ENCODE measurements at places on chromosomes 5 and 9.
A peak's percentile ranks its signal among the peaks of the same experiment; 100 is the strongest.

DNA sequence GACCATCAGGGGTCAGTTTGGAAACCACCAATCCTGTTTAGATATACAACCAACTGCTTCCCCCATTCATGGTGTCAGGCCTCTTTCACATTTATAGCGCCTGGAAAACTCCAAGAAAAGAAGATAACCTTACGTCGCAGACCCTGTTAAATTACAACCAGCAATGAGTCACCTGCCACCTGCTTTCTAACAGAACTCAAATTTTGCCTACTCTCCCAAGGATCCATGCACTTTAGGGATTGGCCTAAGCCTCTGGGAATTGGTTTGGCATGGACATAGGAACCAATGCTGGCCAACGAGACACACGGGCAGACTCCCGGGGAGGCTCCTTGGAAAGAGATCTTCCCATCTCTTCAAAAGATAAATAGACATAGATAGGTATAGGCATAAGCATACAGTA lies 87.0 kb downstream of the FEM1C start:
- no peaks in the 10 kb centered on the region for H3K27me3 ChIP-seq
- H3K27ac ChIP-seq = no peak overlapping the region
- H3K4me3 ChIP-seq = no peak overlapping the region
- H3K4me1 ChIP-seq = peaks cover 2% of the 10 kb centered on the region
- no peak for DNase-seq
- H3K36me3 ChIP-seq = no peaks in the 10 kb centered on the region

DNA sequence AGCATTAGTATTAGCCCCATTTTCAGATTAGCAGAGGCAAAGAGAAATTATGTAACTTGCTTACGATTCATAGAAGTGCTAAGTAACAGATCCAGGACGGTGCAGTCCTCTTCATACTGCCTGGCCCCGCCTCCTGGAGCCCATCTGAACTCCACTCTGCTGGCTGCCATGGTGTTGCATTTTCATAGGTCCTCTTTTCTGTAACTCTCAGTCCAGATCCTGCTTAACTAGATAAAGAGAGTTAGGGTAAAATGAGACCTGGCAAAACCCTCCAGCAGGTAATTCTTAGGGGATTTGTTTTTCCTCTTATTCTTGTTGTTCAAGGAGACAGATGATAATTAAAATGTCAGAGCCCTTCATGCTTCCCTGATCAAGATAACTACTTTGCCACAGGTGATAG lies 135.1 kb upstream of the EFNA5 start:
- H3K4me3 ChIP-seq = no peak overlapping the region
- no peak overlapping the region for H3K27ac ChIP-seq
- DNase-seq = no peak
- H3K4me1 ChIP-seq = peaks cover 18% of the 10 kb centered on the region
- H3K27me3 ChIP-seq = no peaks in the 10 kb centered on the region

- DNase-seq = no peak
- no peaks in the 10 kb centered on the region for H3K4me1 ChIP-seq
- no peak overlapping the region for H3K4me3 ChIP-seq
- no peak overlapping the region for H3K27ac ChIP-seq
Observed at GRCh38 chr5:180720486-180720885, 19.4 kb downstream of the OR2Y1 start.

- no peak overlapping the region for H3K27ac ChIP-seq
- H3K4me1 ChIP-seq = peaks cover 10% of the 10 kb centered on the region
- H3K4me3 ChIP-seq = no peak overlapping the region
- peaks cover 18% of the 10 kb centered on the region for H3K36me3 ChIP-seq
- no peak for DNase-seq
Observed at GRCh38 chr5:1507014-1507375, 16.8 kb downstream of the LPCAT1 start.

DNA sequence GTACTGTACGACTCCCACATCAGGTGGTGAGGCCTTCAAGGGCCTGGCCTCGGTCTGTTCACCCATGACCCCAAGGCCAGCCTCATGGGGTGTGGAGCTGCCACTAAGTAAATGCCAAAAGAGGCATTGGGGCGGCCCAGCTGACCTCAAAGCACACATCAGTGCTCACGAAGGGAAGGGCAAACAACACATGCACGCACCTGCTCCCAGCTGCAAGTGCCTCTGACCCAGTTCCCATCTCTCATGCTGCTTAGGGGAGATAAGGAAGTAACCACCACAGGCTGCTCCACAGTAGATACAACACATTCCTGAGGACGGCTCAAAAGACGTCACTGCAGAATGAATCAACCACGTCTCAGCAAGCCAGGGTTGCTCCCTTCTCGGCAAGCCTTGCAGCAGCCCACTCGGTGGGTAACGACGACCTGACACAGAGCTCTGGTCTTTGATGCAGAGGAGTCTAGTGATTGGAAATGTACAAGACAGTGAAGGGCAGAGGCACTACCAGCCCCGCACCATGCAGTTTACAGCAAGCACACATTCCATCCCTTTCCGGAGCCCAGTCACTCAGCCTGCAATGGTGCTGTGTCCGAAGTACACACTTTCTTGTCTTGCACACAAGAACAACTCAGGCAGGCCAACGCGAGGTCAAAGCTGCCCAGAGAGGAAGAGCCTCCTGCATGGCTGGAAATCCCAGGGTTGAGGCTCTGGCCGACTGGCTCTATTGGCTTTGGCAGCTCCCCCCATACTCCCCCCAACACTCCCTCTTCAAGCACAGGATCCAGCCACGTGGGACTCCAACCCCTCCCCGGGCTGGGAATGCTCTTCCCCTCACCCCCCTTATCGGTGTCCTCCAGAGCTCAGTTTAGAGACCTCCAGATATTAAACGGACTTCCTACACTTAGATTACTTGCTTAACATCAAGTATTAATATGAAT lies 31.8 kb downstream of the FABP6 start:
- peaks cover 30% of the 10 kb centered on the region for H3K4me1 ChIP-seq
- peak; percentile 46 for DNase-seq
- peak overlapping the region; percentile 79 for H3K27ac ChIP-seq
- peaks cover 11% of the 10 kb centered on the region for H3K36me3 ChIP-seq
- no peaks in the 10 kb centered on the region for H3K27me3 ChIP-seq

- no peak for DNase-seq
- H3K36me3 ChIP-seq = no peaks in the 10 kb centered on the region
- H3K27ac ChIP-seq = no peak overlapping the region
- H3K4me3 ChIP-seq = no peak overlapping the region
Observed at GRCh38 chr5:116365006-116365496, 209.6 kb downstream of the SEMA6A start.

DNA sequence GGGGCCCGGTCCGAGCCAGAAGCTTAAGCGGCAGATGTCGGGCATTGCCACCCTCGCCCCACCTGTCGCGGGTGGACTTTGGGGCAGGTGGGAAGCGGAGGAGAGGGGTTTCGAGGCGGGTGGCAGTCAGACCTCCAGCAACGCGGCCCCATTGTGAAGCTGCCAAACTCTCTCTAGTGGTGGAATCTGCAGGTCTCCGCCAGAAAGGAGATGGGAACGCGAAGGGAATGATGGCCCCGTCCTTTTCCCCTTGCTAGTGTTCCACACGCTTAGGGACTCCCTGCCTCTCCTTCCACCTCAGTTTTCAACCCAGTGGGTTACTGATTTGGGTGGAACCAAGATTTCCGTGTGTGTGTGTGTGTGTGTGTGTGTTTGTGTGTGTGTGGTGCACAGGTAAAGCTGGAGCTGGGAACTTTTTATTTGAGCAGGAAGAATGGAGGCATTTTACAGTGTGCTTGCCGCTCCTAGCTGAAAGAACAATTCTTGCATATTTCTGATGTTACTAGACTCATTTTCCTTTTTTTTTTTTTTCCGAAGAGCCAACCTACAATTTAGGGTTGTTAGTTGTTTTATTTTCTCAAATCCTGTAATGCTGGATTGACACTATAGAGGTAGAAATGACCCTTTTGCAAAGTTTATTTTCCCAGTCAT lies 1.3 kb downstream of the MACIR start:
- peak overlapping the region; percentile 80 for H3K4me3 ChIP-seq
- no peaks in the 10 kb centered on the region for H3K27me3 ChIP-seq
- peak; percentile 64 for DNase-seq

GRCh38 chr9:68595868-68596267 lies 55.2 kb upstream of the TMEM252 start:
- no peak overlapping the region for H3K27ac ChIP-seq
- H3K4me1 ChIP-seq = no peaks in the 10 kb centered on the region
- DNase-seq = no peak

- H3K36me3 ChIP-seq = no peaks in the 10 kb centered on the region
- H3K27me3 ChIP-seq = peaks cover 37% of the 10 kb centered on the region
- peak overlapping the region; percentile 30 for H3K27ac ChIP-seq
- DNase-seq = no peak
Observed at GRCh38 chr5:169861934-169862333, 118.4 kb downstream of the INSYN2B start.

DNA sequence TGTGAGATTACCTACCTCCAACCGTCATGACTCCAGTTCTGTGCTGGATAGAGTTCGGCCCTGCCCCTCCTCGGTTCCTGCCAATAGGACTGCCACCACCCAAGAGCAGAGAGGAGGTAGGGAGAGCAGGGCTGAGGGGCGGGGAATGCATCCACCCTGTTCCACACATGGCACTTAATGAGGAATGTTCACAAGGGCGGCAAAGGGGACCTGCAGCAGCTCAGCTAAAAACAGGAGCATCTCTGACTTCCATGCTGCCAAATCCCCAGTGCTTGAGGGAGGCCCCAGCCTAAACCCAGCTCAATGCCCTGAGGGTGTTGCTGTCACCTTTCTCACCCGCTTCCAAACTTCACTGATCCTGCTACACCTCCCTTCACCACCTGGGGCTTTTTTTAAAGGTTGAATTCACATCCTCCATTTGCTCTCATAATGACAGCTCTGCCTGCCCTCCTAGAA lies 7.8 kb upstream of the DELE1 start:
- no peak for DNase-seq
- no peak overlapping the region for H3K4me3 ChIP-seq
- peaks cover 8% of the 10 kb centered on the region for H3K4me1 ChIP-seq
- H3K27me3 ChIP-seq = peaks cover 42% of the 10 kb centered on the region
- no peaks in the 10 kb centered on the region for H3K36me3 ChIP-seq

- DNase-seq = peak; percentile 82
- H3K27ac ChIP-seq = peak overlapping the region; percentile 50
- peak overlapping the region; percentile 72 for H3K4me3 ChIP-seq
- peaks cover 5% of the 10 kb centered on the region for H3K36me3 ChIP-seq
- H3K4me1 ChIP-seq = peaks cover 17% of the 10 kb centered on the region
- peaks cover 1% of the 10 kb centered on the region for H3K27me3 ChIP-seq
Observed at GRCh38 chr5:177455036-177455660, 8.5 kb downstream of the PRR7 start.

DNA sequence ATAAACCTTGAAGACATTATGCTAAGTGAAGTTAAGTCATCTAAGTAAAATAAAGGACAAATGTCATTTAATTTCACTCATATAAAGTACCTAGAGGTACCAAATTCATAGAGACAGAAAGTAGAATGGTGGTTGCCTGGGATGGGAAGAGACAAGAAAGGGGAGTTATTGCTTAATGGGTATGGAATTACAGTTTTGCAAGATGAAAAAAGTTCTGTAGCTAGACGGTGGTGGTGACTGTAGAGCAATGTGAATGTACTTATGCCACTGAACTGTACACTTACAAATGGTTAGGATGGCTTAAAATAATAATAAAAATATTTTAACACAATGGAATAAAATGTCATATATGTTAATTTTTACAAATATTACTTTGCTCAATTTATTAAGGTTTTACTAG lies 128.0 kb downstream of the MPDZ start:
- H3K4me1 ChIP-seq = peaks cover 5% of the 10 kb centered on the region
- peaks cover 58% of the 10 kb centered on the region for H3K36me3 ChIP-seq
- no peak for DNase-seq
- H3K4me3 ChIP-seq = no peak overlapping the region
- H3K27me3 ChIP-seq = no peaks in the 10 kb centered on the region
- H3K27ac ChIP-seq = no peak overlapping the region

DNA sequence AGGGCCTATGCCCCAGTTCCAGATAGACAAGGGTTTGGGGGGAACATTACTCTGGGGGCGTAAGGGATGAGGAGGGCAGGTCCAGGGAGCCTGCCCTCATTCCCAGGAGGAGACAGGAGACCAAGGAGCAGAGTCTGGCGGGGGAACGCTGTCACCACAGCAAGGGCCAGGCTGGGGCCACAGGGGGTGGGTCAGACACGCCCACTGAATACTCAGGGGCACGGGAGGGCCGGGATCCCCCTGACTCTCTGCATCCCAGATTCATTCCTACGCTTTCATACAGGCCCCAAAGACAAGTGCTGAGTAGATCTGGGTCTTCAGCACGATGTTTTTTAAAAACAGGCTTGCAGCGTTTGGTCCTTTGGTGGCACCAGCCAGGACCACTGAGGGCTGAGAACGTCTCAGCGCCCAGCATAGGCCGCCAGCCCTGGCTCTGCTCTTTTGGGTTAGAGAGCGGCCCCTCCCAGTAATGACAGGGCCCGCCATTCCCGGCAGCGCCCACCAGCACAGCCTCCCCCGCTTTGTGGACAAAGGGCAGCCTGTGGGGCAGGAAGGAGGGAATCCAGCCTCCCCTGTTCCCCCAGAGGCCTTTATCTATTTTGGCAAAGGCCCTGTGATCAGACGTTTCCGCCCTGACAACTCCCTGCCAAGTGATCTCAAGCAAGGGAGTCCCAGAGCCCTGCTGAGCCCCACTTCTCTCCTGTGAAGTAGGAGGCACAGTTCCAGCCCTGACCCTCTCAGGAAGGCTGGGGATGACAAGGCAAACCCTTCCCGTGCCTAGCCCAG lies 24.9 kb downstream of the NEK6 start:
- DNase-seq = no peak
- peak overlapping the region; percentile 82 for H3K27ac ChIP-seq

DNA sequence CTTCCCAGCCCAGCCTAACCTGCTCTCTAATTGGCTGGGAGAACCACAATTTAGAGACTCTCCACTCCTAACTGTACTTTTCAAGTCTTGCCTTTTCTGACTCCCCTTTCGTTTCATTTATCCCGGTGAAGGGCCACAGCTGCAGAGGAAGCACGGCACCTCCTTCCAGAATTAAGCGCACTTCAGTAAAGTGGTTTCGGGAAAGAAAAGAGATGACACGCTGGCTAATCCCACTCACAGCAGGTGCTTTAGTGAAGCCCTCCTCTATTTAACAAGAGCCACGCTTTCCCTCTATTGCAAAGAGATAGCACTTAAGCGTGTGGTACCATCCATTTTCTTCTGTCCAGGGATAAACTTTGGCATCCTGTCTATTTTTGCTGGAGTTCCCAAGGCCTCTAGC lies 4.8 kb downstream of the DNAH5 start:
- H3K4me1 ChIP-seq = no peaks in the 10 kb centered on the region
- no peak overlapping the region for H3K27ac ChIP-seq
- peaks cover 2% of the 10 kb centered on the region for H3K27me3 ChIP-seq
- no peak for DNase-seq

Measured in mesothelial cell of epicardium (in vitro differentiated cells).